Epithelial cell of esophagus (primary cell): ENCODE measurements at places on chromosomes 13 and 19.

DNA sequence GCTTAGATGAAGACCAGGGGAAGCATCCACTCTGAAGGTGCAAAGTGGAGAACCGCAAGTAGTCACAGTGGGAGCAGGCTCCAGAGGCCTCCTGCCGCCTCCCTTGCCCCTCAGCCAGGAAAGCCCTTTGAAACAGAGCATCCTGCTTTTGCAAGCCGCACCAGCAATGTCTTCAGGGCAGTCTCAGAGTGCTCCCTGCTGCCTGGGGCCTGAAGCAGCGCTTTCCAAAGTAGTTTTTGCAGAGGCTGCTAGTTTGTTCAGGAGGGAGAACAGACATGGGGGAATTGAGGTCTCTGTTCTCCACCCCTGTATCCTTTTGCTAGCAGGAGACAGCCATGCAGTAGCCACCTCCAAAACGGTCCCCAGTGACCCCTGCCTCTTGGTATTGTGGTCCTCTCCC lies 15.8 kb upstream of the POP4 start:
- DNase-seq = no peak

DNA sequence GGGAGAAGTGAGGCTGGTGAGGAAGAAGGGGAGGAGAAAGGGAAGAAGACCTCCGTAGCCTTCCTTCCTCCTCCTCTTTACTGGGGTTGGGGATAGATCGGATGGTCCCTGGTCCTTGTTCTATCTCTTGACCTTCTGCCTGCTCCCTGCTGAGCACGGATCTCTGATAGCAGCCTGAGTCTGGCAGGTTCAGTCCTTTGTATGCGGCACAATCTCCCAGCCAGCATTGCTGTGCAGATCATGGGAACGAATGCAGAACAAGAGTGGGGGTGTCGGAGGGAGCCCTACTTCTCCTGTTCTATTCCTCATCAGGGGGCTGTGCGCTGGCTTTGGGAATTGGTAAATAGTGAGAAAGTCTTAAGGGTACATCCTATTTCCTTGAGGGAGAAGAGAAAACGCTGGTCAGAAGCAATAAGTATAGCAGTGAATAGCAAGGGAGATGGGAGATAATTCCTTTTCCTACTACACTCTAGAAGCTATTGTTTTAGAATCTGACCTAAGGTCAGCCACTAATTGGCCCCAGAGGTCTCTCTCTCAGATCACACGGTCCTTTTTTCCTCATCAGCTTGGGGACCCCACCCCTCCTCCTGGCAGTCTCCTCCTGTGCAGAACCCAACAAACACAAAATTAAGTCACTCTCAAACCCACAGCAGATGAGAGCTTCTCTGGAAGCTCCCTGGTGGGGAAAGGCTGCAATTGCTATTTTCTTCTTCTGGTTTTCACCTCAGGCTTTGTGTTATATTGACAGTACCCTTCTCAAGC lies 41.0 kb downstream of the KL start:
- peak; percentile 7 for DNase-seq

DNA sequence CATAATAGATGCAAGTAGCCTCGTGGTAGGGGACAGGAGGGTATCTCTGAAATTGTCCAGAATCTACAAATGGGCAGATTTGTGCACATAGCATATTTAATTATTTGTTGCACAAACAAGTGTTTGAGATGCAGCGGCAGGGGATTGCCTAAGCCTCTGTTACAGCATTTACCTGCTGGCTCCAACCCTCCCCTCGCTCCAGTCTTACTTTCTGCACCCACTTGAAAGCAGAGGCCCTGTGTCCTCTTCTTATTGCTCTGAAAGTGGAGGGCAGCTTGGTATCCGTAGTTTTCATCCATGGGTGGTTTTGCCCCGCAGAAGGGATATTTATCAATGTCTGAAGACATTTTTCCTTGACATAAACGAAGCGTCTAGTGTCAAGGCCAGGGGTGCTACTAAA lies 73.0 kb upstream of the STK24 start:
- DNase-seq = no peak

GRCh38 chr13:51697855-51698254 lies 106.1 kb downstream of the DHRS12 start:
- no peak for DNase-seq

DNA sequence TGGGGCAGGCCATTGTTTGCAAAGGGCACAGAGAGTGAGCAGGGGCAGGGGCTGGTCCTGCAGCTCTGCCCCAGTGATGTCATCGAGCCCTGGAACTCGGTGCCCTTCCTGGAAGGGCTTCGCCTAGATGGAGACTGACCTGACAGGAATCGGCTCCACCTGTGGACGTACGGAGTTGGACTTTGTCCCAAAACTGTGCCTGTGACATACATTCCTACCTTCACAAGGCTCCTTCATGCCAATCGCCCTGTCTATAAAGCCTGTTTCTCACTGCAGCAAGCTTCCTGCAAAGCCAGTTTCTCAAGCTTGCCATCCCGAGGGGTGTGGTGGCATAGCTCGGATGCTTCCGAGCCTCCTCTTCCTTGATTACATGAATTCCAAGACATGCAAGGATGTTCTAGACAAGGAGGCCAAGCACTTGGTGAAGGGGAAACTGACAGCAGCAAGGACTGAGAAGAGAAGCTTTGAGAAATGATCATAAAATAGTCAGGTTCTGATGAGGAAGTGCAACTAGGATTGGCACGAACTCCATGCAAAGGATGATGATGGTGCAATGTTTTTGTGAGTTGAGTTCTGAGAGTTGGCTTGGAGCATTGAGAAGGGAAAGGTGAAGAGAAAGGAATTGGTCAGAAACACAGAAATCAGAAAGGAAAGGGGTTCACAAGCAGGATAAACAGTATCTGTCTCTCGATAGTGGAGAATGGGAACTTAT lies 73.6 kb upstream of the STK24 start:
- peak; percentile 88 for DNase-seq

DNA sequence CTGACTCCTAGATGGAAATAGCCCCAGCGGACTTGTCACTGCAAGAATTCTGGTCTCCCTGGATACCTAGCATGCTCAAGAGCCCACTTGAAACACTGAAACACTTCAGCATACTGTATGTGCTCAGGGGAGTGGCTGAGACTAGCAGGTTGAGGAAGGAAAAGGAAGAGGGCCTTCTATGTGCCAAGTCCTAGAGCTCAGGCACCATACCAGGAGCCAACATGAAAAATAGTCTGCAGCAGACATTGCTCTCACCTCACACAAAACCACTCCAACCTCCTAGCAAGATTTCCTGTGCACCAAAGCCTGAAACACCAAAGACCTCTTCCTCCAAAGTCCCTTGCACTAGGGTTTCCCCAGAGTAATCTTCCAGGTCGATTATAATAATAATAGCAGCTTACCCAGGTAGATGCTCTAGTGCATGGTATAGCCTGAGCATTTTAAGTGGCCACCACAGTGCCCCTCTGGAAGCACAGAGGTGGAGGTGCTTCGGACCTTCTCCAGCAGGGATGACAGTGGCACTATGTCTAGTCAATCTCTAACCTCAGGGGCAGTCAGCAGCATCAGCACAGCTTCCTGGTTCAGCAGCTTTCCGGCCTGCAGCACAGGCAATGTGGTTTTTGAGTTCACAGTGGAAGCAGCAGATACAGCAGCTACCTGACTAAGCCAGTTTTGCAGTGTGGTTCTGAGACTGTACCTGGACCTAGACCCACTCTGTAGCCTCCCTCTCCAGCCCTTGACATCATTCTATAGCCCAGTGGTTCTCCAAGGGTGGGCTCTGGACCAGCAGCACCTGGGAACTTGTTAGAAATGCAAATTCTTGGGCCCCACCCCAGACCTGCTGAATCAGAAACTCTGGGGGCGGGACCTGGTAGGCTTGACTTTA lies 45.6 kb upstream of the UBE2L5 start:
- DNase-seq = peak; percentile 40
